Skeletal muscle tissue (tissue), 5 donors: ENCODE measurements at places on chromosomes 1 and 21. TPM values are rescaled to one million over a fixed set of nuclear protein-coding genes. Genes with fewer than 3 reads are reported as not detected.

HENMT1 gene
- 21.9 TPM for total RNA-seq

NHLH1 gene
- total RNA-seq, result not detected

VCAM1 gene
- 26.1 TPM for total RNA-seq

CIART gene
- total RNA-seq, result 2.1 TPM

MRPL24 gene
- total RNA-seq, result 36.5 TPM

CYYR1 gene
- total RNA-seq, result 4.2 TPM

ADCY10 gene
- total RNA-seq, result under 0.01 TPM

HSF2BP gene
- 1.6 TPM for total RNA-seq

RSPO1 gene
- total RNA-seq, result not detected
